ENCODE measurements at places on chromosomes 3 and 15. TPM values are rescaled to one million over a fixed set of nuclear protein-coding genes. Genes with fewer than 3 reads are reported as not detected.

Gene ARPIN
- 4.4 TPM for total RNA-seq

Gene GOLGA8Q
- total RNA-seq, result 0.13 TPM

Gene CD200R1
- not detected for total RNA-seq

Gene LMCD1
- 28.0 TPM for total RNA-seq

Gene OCA2
- total RNA-seq, result 200 TPM

Gene ANKRD63
- total RNA-seq, result 0.29 TPM

Gene IREB2
- 30.4 TPM for total RNA-seq

Gene NR2F2
- 1.9 TPM for total RNA-seq

Gene ALDH1A2
- total RNA-seq, result 0.18 TPM

Data from SK-MEL-5 (cell line).